ENCODE measurements at places on chromosomes 4 and X.

DNA sequence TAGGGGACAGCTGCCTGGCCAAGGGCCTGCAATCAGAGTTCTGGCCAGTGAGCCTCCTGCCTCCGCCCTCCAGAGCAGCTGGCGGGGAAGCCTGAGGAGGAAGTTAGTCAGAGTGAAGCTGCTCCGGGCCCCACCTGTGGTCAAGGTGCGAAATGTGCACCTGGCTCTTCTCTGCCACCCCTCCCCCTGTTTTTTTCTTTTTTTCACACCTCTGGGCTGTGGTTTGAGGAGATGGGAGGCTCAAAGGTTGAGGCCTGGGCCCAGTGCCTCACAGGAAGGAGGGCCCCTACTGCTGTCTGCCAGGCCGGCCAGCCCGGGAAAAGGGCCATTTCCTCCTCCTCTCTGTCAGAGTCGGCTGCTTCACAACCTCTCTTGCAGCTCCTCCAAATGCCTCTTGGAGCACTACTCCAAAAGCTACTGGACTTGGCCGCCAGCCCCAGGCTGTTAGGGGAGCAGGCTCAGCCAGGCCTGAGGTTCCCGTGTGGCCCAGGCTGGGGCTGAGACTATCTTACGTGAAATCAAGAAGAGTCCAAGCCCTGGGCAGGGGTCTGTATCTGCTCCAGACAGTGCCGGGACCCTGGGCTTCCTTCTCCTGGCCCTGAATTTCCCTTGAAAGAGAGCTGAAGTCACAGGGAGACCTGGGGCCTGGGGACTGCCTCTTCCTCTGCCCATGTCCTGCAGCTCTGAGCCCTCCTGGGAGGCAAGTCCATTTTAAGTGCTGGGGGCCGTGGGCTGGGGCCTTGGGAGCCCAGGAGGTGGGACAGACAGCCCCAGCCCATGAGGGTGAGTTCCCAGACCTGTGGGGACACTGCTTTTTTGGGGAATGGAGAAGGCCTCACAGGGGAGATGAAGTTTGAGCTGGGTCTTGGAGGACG lies 4.5 kb upstream of the CXCR3 start:
- no peak for DNase-seq

DNA sequence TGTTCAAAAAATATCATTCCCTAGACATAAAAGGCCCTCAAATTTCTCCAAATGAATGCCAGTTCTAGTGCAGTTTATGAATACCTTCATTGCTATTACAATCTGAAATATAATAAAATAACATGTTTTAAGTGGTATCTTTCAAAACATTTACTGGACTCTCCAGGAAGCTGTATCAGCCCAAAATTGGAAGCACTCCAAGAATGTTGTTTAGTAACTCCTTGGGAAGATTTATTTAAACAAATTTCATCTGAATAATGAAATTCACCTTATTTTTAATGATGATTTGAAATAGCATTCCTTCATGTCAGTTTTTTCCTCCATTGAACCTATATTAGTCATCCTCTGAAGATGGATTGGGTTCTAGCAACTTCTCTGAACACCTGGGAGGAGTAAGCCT lies 217.2 kb upstream of the PCDH18 start:
- DNase-seq = no peak

GRCh38 chr4:85738721-85739120 lies 263.8 kb downstream of the ARHGAP24 start:
- DNase-seq = no peak

GRCh38 chr4:2433609-2434350 lies 15.0 kb downstream of the CFAP99 start:
- DNase-seq = no peak

DNA sequence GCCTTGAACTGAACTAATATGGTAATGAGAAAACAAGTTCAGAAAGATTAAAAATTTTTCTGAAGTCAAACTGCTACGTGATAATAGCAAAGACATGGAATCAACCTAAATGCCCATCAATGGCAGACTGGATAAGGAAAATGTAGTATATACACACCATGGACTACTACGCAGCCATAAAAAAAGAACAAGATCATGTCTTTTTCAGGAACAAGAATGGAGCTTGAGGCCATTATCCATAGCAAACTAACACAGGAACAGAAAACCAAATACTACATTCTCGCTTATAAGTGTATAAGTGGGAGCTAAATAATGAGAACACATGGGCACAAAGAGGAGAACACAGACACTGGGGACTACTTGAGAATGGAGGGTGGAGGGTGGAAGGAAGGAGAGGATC lies 4.3 kb upstream of the RPS3A start:
- no peak for DNase-seq

DNA sequence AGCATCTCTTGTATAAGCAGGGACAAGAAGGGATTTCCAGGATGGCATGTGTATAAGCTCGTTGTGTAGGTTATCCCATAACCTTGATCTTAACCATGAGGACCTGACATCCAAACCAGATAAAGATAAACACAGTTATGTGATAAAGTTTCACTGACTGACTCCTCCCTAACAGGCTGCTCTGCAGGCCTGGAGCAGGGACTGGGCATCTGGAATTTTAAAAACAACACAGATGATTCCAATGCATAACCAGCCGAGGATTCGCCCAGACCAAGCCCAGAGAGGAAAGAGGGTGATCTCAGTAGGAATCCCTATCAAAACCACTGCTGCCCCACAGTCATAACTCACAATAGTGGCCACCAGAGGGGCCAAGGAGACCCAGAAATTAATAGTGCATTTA lies 22.7 kb downstream of the KLF3 start:
- no peak for DNase-seq
